NK-92 treated with Interleukin-12 subunit alpha and Interleukin-12 subunit beta, amount 100 ng/mL, for 24 hours (cell line): ENCODE measurements at places on chromosomes 1 and 21.

- no peak for DNase-seq
Observed at GRCh38 chr1:244052728-244053312, 1.7 kb downstream of the ZBTB18 start.

DNA sequence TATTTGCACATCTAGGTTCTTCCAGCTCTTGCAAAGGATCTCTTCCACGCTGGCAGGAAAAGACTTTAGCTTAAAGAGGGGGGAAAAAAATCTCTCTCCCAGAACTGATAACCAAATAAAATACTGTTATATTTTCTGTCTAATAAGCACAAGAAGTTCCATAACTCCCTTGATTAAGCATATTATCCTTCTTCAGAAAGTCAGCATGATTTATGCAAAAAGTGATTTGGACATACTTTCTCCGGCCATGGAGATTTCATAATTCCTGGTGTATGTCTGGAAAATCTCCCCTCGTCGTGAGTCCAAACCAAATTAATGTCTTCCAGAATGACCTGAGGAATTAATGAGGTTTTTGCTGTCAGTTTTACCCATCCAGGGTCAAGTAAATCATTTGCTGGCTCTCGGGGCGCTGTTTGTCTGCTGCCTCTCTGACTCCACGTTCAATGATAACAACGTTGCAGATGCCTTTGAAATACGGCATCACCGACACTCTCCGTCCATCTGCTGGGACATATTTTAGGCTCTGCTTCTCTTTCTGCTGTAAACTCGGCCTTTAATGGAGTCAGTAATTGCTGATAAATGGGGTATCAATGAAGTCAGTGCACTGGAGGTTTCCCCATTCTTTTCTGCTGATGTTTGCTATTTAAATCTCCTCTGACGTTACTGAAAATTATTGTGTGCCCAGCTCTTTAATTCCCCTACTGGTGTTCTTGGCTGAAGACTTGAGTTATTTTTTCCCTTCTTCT is 112.9 kb downstream of the HLX start:
- no peak for DNase-seq

DNA sequence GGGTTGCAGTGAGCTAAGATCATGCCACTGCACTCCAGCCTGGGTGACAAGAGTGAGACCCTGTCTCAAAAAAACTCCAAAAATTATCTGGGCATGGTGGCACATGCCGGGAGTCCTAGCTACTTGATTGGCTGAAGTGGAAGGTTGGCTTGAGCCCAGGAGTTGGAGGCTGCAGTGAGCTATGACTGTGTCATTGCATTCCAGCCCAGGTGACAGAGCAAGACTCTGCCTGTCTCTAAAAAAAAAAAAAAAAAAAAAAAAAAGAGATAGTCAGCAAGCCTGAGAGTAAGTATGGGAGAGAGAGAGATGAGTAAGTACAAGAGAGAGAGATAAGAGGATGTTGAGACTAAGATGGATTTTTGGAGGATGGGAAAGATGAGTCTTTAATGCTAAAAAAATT is 180.8 kb upstream of the CACYBP start:
- no peak for DNase-seq

DNA sequence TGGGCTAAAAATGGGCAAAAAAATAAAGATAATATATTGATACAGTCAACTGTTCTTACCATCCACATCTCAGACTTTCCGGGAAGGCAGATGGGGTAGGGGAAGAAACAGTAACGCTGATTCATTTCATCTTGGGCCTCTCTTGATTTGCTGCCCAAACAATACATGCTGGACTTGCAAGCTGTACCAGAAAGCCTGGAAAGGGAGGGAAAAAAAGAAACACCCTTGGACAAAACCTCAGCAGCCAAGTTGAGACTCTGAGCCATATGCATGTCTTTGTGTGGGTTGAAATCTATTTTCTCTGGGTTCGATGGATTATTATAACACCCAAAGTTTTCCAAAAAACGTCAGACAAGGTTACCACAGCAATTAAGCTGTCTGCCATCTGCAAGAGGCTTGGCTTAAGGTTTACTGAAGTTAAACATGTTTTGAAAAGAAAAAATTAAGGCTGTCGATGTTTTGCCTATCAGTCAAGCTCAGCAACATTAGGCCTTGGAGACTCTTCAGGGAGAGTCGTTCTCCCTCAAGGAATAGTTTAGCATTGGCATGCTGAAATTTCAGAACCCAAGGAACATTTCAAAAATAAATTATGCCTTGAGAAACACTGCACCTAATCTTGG is 71.2 kb downstream of the PSMG1 start:
- no peak for DNase-seq

DNA sequence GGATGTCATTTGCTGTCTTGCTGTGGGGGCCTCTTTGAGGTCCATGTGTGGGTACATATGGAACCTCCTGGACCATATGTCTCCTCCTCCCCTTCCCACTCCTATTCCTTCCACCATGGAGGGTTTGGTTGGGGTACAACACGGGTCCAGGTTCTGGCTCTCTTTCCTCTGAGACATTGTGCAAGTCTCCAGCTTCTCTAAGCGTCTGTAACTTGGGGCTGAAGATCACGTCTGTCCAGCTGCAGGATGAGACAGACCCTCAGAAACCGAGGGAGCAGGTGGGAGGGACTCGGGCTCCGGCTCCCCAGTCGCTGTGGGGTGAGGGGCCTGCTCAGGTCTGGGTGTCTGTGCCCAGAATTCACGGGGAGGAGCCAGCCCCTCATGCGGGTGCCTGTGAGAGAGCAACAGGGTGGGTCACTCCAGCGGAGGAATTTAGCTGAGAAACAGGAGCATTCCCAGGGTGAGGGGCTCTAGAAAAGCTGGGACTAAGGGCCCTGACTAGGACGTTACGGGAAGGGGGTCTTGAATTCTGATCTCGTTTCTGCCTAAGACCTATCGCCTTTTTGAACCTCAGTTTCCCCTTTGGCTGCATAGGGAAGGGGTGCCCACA is 42.0 kb upstream of the DMBX1 start:
- no peak for DNase-seq

- no peak for DNase-seq
Observed at GRCh38 chr1:187396226-187396625, 567.5 kb downstream of the PLA2G4A start.

- DNase-seq: no peak
Observed at GRCh38 chr1:6672558-6672957, 29.1 kb downstream of the DNAJC11 start.

DNA sequence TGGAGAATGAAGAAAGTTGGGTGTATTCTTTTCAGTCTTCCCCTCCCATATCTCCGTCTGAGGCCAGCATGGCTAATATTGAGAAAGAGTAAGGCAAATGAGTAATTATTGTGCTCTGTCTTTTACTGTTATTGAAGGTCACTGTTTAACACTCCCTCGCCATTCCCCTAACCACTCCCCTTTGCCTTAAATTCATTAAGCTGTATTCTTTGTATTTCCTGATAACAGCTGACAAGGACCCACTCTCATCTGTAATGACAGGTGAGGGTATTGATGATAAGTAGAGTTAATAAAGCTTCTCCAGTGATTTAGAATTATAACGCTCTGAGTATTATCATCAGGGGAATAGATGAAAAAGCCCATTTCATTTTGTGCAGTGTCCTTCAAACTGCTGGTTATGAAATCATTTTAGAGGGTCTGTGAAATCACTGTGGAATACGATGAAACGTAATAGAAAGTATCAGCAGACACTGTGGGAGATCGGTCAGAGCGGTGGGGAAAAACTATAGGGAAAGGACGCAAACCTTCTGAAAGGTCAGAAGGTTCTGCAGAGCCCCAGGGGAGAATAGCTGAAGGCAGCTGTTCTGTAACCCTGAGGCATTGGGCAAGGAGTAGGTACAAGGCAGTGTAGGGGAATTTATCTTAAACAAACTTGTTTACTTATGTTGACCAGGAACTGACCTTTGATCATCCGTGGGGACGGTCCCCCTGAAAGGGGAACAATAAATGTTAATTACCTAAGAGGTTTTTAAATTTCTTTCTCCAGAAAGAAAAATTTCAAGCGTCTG is 46.3 kb upstream of the CACYBP start:
- no peak for DNase-seq

DNA sequence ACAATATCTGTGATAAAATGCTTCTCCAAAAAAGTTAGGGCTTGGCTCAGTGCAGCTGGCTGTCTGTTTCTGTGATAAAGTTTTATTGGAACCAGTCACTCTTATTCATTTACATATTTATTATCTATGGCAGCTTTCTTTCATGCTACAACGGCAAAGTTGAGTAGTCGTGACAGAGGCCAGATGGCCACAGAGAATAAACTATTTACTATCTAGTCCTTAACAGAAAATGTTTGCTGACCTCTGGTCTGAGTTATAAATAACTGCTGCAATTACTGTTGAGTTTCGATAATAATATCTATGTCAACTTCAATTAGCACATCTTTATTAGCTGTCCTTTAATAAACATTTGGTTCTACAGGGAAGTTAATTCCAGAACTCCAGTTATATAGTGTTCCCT is 180.2 kb upstream of the RUNX1 start:
- no peak for DNase-seq

DNA sequence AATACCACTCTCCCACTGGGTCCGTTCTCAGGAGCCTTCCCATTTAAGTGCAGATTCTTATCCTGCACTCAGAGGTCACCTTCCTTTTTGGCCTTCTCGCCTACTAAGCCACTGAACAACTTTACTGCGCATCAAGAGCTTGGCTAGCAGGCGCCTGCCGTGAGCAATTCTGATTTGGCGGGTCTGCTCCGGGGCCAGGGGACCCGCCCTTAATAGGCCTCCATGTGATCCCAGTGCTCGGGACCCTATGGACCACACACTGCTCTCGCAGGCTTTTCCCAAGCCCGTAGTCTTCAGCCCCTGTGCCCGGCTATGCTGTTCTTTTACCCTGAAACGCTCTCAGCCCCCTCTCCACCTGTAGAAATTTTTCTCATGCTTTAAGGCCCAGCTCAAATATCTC is 45.1 kb downstream of the BCL9 start:
- no peak for DNase-seq

DNA sequence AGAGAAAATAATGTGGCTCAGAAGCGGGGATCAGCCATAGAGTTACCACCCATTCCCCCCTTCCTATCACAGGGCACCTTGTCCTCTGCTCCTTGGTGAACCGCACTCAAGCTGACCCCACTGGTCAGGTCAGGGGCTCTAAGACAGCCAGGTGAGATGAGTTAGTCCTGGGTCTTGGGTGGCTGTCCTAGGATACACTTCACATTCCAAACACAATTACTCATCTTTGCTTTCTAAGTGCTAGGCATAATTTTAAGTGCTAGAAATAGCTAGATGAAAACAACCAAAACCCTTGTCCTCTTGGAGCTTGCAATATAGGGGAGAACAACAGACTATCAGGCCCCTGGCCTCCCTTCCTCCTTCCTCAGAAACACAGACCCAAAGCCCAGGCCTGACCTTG is 7.8 kb upstream of the MUTYH start:
- no peak for DNase-seq

- DNase-seq: no peak
Observed at GRCh38 chr1:41347276-41347675, 14.0 kb upstream of the FOXO6 start.

DNA sequence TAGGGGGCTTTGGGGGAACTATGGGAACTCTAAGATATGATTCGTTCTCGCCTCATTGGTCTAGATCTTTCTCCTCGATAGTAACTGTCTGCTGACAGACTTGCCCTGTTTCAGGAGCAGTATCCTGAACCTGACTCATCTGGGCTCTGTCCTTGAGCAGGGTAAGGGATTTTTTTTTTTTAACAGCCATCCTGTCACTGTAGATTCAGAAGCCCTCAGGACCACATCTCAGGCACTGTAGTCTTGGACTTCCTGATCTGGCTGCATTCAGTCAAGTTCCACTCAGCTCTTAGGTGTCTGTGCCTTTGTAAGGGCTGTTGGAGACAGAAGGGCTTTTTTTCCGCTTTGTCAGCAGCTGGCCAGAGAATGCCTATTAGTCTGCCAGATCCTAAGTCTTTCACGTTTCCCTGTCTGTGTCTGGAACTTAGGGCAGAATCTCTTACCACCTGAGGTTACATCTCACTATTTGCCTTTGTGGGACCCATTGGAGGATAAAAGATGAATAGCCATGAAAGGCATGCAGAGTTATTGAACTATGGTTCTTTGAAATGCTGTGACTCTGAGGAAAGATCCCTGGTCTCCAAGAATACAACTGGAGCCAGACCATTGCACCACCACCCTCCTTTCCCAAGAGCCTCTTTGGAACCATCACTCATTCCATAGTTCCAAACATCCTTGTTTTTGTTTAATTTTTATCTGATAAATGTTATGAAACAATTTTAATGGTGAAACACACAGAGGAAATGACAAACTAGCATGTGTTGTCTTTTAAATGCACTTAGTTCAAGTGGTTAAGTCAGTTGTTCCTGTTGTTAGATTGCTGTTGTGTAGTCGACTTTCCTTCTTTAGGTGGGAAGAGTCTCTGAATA is 49.7 kb upstream of the MACF1 start:
- DNase-seq: no peak

DNA sequence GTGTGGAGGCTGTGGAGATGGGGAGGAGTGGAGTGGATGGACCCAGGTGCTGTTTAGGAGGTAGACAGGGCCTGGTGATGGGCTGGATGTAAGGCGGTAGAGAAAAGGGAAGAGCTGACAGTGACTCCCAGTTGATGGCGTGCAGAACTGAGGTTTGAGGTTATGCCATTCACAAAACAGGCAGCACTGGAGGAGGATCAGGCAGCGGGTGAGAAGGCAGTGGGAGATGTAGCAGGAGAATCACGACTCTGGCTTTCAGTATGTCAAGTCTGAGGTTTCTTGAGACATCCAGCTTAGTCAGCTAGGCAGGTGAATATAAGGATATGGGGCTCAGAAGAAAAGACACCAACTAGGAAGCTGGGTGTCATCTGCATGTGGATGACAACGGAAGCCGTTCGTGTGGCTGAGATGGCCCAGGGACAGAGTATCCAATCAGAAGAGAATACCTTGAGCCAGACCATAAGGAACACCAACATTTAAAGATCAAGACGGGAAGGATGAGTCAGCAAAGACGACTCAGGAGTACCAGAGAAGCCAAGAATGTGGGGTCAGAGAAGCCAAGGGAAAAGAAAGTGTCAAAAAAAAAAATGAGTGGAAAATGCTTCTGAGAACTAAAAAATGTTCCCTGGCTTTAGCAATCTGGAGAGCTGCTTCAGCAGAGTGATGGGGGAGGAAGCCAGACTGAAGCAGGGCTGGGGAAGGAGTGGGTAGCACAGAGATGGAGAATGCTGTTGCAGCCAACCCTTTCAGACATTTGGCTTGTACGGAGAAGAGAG is 15.2 kb downstream of the LRRN2 start:
- DNase-seq: no peak

GRCh38 chr1:237032029-237032428 is 10.0 kb upstream of the RYR2 start:
- no peak for DNase-seq

- DNase-seq: no peak
Observed at GRCh38 chr1:86061551-86061990, 95.0 kb downstream of the COL24A1 start.

DNA sequence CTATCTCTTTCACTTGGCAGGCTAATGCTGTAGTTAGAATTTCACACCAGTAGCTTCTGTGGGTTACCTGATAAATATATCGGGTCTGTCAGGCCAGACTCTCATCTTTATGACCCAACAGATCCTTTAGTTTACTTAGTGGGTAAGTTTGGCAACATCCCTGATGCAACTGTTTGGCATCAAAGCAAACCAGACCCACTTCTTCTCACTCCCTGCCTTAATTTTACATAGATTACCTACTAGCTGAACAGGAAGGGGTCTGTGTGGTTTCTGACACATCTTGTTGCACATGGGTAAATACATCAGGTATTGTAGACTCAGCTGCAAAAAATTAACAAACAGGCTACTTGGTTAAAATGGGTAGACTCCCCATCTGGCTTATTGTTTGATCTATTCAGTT is 3.2 kb upstream of the GUK1 start:
- peak; percentile 37 for DNase-seq

GRCh38 chr1:28865997-28866650 is 48.2 kb upstream of the EPB41 start:
- DNase-seq: no peak
